ENCODE measurements at places on chromosomes 4 and X.

DNA sequence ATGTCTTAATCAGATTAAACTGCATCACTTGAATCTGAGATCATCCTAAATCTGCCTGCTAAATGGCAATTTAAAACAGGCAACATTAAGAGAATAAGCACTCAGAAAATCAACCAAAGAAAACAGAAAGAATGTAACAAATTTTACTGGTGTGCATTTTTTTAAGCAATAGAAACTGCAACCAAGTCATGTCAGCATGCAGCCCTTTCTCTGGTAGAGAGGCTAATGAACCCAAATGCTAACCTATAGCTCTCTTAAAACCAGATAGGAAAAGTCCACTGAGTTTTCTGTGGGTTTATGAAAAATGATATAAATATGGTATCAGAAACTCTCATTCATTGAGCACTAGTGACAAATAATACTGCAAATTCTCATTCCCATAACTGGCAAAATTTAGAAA, 35.6 kb downstream of the COL25A1 start:
- no peak for DNase-seq

DNA sequence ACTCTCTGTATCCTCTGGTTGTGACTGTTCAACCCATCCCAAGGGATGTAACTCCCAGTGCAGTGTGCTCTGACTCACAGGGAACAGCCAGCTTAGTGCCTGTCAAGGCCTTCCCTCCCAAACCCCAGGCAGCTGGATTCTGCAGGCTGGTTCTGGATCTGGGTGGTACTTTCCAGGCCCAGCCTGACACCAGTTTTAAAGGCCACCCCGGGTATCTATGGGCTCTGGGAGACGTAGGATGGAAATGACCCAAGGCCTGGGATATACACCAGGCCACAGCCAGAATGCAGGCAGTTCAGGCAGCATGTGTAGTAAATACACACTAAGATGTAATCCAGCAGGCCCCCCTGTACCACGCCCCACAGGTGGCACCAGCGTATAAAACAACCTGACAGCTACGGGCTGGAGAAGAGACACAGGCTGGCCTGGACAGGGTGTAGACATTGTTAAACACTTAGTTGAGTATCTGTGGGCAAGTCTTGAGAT, 64.2 kb downstream of the SPINK2 start:
- DNase-seq = peak; percentile 13

DNA sequence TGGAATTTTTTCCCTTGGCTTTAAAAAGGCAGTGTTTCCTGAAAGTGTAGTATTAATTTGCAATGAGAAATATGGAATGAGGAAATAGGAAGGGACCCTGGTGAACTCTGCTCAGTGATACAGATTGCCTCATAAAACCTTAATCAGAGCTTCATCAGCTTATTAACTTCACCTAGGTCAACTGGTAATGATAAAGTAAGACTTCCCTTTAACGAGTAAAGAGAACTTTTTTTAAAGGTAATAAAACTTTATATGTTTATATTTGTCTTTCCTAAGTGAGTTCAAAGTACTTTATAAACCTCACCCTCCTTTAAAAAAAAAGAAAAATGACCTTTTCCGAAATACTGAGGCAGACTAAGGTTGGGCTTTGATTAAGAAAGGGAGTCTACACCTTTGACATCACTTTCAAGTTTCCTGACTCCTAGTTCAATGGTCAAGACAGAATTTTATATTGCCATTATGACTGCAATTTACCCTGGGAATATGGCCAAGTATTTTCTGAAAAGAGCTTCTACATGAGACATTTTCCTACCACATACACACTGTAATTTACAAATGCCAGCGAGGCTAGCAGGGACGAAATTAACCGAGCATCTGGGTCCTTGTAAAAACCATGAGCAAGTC, 706.3 kb upstream of the TENM3 start:
- no peak for DNase-seq

- DNase-seq = no peak
Observed at GRCh38 chr4:183797445-183798300, 107.4 kb upstream of the STOX2 start.

GRCh38 chr4:18366892-18367291, 345.3 kb upstream of the LCORL start:
- no peak for DNase-seq

GRCh38 chr4:6277935-6278800, 8.5 kb downstream of the WFS1 start:
- DNase-seq = no peak

- no peak for DNase-seq
Observed at GRCh38 chr4:12118651-12119213, 690.0 kb upstream of the HS3ST1 start.

- no peak for DNase-seq
Observed at GRCh38 chr4:107619066-107619465, 101.0 kb downstream of the PAPSS1 start.

DNA sequence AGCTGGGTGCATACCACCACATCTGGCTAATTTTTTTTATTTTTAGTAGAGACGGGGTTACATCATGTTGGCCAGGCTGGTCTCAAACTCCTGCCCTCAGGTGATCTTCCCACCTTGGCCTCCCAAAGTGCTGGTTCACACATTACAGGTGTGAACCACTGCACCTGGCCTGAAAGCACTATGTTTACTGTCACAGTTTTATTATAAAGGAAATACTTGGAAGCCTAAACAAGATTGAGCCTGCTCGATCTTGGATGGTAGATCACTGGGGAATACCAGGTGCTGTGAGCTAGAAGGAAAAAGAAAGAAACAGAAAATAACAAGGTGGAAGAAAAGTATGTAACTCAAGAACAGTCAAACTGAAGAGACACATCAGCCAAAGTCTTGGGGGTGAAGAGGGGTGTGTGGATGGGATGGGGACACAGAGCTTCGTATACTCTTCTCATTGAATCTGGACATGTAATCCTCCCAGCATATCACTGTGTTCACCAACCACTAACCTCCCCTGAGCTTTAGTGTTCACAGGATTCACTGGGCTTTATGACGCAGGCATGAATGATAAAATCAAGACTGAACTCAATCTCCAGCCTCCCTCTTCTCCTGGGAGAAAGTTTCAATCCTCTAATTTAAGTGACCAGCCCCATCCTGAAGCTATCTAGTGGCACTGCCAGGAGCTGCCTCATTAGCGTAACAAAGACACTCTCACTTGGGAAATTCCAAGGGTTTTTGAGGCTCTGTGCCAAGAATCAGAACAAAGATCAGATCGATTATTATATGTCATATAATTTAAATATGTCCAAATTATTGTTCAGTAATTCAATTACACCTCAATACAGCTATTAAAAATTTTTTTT, 40.9 kb downstream of the PDS5A start:
- DNase-seq = no peak

GRCh38 chrX:132716006-132716405, 227.2 kb upstream of the MBNL3 start:
- DNase-seq = no peak

- DNase-seq = no peak
Observed at GRCh38 chrX:24515447-24515846, 50.4 kb downstream of the PDK3 start.

GRCh38 chr4:55949482-55949802, 697 bp downstream of the CEP135 start:
- DNase-seq = no peak

DNA sequence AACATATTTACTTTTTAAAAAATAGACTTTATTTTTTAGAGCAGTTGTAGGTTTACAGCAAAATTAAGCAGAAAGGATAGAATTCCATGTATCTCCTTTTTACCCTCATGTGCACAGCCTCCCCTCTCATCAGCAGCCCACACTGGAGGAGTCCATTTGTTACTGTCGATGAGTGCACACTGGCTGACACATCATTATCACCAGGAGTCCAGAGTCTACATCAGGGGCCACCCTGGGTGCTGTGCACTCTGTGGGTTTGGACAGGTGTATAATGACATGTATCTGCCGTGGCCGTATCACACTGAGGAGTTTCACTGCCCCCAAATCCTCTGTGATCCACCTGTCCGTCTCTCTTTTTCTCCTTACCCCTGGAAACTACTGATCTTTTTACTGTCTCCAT, 26.3 kb downstream of the TBC1D14 start:
- no peak for DNase-seq

DNA sequence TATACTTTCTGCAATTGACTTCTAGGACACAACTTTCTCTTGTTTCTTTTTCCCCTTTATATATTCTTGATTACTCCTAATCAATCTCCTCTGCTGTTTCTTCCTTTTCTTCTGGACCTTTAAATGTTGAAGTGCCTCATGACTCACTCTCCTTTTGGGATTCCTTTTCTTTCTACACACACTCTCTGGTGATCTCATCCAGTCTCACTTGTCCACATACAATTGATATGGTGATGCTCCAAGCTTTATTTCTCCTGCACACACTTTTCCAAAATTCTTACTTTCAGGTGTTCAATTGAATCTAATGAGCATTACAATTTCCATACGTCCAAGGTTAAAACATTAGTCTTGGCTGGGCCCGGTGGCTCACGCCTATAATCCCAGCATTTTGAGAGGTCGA, 794.8 kb upstream of the EPHA5 start:
- DNase-seq = no peak

DNA sequence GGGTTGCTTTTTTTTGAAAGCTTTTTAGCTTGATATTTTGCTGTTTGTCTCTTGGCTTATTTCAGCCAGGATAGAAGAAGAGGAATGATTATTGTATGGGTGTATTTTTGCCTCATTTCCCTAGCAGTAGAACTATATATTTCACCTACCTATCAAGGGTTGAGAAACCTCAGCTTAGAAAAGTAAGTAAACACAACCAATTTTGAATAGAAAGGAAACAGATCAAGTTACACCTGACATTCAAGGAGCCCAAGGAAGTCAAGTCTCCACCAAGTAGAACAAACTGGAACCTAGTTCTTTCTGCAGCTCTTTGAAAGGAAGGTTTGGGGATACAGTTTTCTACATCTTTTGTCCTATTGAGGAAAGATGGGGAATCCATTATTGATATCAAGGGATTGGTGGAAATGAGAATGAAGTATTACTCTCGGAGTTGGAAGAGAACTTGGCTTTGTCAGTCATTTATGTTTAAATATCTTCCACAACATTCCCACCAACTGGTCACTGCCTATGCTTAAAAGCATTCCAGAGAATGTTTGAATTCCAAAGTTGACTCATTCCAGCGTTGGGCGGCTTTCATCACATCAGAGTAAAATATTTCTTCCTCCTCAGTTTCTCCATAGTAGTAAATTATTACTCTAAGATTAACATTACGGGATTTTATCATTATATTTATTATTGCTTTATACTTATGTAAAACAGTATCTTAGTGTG, 207.8 kb upstream of the CNKSR2 start:
- no peak for DNase-seq

DNA sequence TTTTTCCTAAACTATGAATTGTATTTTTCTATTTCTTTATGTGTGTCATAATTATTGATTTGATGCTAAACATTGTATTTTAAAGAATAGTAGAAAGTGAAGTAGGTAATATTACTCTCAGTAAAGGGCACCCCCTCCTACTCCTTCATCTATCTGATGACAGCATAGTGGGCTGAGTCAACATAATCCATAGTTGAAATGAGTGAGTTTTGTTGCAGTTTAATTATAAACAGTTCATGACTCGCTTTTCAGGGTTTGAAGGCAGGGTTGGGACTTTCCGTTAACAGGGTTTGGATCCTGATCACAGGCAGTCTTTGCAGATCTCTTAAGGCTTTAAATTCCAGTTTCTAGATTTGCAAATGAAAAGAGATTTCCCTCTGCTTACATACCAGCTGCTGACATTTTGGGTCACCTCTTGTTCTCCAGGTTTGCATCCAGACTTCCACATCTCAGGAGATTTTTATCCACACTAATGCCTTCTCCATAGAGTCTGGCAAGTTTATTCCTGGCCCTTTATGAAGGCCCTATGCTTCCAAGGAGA, 54.0 kb upstream of the TACR3 start:
- DNase-seq = no peak

GRCh38 chr4:4914059-4914820, 54.8 kb downstream of the MSX1 start:
- no peak for DNase-seq

DNA sequence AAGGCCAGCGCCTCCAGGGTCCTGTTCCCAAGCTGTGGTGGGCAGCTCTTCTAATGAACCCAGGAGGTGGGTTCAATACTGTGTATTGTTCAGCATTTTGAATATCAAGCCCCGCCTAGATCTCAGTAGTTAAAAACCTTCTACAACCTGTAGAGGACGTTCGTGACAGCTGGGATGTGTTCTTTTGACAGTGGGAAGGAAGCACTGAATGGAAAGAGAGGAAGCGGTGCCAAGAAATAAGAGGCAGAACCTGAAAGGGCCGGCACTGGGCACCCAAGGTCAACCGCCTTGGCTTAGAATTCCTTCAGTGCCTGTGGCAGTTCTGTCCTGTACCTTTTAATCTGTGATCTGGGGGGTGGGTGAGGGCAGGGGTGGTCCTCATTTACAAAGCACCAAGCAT, 73.1 kb downstream of the CC2D2A start:
- DNase-seq = no peak

GRCh38 chr4:68361146-68361589, 11.3 kb upstream of the YTHDC1 start:
- DNase-seq = no peak

- no peak for DNase-seq
Observed at GRCh38 chr4:122666527-122667245, 45.8 kb upstream of the IL21 start.

- DNase-seq = no peak
Observed at GRCh38 chr4:87502580-87503238, 26.5 kb downstream of the SPARCL1 start.

DNA sequence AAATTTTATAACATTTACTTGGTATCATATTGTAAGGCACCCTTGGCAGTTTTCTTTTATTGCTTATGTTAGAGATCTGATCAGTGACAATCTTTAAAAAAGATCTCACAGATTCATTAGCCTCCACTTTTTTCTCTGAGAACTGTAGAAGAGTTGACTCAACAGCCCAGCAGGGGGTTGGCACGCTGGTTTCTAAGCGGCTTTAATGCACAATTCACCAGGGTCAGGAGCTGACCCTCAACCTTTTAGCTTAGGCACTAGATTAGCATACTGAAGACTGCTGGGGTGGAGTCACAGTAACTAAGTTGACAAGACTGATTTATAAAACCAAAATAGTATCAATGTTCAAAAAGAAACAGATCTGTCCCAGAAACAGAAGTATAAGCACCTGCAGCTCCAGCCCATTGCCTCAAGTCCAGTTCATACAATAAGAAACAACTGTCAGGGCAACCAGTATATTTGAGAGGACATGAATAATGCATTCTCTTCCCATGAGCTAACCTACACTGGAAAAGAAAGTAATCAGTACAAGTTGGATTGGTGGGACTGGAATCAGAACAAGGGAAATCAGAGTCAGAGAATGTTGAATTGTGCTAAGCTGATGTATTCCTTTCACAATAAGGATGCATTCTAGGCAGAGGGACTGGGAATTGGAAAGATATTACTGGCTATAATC, 77.6 kb downstream of the PDE5A start:
- no peak for DNase-seq

GRCh38 chr4:70749313-70749712, 27.5 kb downstream of the RUFY3 start:
- DNase-seq = no peak

GRCh38 chr4:106418444-106418843, 49.9 kb upstream of the GIMD1 start:
- DNase-seq = no peak
